ENCODE measurements at places on chromosomes 1 and 21.

GRCh38 chr1:232477728-232478127 is 152.2 kb downstream of the SIPA1L2 start:
- DNase-seq: no peak

GRCh38 chr1:174572771-174573170 is 125.0 kb downstream of the GPR52 start:
- no peak for DNase-seq

DNA sequence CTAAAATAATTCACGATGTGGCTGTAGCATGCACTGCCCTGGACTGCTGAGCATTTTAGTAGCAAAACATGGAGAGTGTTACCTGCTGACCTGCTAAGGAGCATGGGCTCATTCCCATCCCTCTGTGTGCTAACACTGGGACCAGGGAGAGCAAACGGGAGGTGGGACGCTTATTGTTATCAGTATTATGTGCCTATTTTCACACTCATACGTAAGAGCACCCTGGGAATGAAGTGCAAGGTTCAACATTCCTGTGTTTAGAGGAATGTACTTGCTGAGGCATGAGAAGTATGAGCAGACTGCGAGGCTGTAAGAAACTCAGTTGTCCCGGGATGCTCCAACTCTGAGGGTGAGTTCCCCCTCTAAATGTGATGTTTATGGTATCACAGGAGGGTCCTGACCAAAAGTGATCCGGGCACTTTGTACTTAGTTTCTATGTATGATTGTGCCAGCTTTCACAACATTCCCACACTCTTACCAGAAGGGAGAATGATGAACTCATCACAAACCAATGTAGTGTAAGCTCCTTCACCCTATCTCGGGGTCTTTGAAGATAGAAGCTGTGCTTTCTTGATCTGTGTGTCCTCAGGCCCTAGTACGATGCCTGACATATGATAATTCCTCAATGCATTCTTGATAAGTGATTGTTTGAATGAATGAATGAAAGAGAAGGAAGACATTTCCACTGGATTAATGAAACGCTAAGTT is 164.8 kb downstream of the KCNJ6 start:
- DNase-seq: no peak

GRCh38 chr1:20668581-20668980 is 7.4 kb upstream of the DDOST start:
- DNase-seq: no peak

GRCh38 chr1:182193908-182194550 is 132.5 kb upstream of the ZNF648 start:
- no peak for DNase-seq

- DNase-seq: no peak
Observed at GRCh38 chr1:178356299-178356698, 140.5 kb downstream of the CLEC20A start.

- peak; percentile 35 for DNase-seq
Observed at GRCh38 chr1:116667575-116668105, at the start of gene IGSF3. Gene IGSF3, minus strand, starts transcription at chr1:116667733. Its CDS starts 1,407 bp downstream, at chr1:116666326.

- DNase-seq: no peak
Observed at GRCh38 chr1:225870911-225871310, 11.3 kb downstream of the TMEM63A start.

DNA sequence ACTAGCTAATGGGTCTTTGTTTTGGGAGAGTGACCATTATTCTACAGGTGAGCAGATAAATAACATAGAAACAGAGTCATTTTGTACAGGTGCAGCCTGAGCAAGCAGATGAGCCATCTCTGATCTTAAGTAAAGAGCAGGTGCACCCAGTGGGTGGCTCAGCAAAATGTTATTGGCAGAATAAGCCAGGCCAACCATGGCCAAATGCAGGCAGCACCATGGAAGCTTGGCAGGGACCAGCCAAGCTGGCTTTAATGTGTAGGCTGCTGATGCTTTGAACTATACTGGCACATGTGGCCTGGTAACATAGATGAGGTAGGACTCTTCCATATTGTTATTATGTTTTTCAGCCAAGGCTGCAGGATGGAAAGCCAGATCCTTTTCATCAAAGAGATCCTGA is 553.3 kb upstream of the ZRANB2 start:
- DNase-seq: no peak

DNA sequence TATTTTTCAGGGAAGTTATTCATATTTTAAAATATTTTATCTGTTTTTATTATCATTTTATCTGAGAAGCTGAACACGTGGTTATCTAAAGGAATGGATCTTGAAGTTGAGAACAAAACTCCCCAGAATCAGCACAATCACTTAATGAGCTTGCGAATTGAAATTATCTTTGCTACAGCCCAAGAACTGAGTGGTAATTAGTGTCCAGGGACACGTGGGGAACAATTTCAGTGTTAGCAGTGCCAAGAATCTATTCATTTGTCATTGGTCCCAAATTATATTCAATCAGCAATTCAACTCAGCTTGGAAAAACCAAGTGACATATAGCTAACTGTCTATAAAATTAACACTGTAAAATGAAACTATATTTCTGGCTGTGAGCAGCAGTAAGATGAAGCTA is 197.6 kb upstream of the UBE2U start:
- DNase-seq: no peak

DNA sequence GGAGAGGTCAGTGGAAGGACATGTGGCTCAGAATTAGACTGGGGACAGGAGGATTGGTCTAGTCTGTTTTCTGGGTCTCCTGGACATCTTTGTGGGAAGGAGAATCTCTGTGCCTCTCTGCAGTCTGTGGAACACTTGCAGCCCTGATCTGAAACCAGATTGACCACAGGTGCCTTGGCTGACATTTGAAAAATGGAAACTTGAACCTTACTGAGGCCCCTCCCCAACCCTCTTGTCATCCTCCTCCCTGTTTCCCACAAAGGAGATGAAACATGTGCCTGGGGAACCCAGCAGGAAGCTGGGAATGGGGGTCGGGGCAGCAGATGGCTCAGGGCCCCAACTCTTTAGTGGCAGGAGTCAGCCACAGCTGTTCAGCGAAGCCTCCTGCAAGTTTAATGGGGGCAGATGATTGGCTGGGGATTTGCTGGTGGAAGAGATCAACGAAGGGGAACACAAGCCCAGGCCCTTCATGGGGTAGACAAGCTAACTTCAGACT is 18.1 kb downstream of the VASH2 start:
- no peak for DNase-seq

DNA sequence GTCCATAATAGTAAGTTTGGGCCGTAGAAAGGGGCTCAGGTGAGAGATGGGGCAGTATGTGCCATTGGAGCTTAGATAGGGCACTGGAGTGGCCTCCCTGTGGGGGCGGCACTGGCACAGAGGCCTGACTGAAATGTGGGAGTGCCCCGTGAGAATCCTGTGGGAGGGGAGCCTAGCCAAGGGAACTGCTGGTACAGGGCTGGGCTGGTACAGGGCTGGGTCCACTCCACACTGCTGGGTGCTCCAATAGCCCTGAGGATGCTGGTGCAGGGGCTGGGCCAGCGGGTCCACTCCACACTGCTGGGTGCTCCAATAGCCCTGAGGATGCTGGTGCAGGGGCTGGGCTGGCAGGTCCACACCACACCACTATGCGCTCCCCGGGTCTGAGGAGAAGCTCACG is 44.8 kb upstream of the PWP2 start:
- DNase-seq: no peak
